AG09309 (cell line): ENCODE measurements at places on chromosomes 2 and 18.

DNA sequence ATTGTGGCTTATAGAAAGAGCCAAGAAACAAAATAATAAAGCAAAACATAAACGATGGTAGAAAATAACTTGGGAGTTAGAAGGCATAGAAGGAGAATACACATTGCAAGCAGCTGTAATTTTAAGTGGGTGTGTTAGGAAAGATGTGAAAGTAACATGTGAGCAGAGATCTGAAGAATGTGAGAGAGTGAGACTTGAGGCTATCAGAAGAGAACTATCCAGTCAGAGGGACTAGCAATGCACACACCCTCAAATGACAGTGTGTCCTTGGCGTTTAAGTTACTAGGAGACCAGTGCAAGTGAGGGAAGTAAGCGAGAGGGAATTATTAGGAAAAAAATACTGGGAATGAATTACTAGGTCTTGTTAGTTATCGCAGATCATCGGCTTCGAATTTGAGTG, 304.9 kb downstream of the DSEL start:
- no peak for DNase-seq

- no peak for DNase-seq
Observed at GRCh38 chr2:96470636-96471035, 34.5 kb downstream of the NEURL3 start.

GRCh38 chr18:75679331-75679730, 251.8 kb upstream of the SMIM21 start:
- no peak for DNase-seq

- DNase-seq, result no peak
Observed at GRCh38 chr18:505483-506122, 5.1 kb upstream of the COLEC12 start.

- no peak for DNase-seq
Observed at GRCh38 chr2:203673933-203674332, 32.5 kb upstream of the CD28 start.

- DNase-seq, result no peak
Observed at GRCh38 chr2:7619203-7619970, 702.2 kb downstream of the RNF144A start.

DNA sequence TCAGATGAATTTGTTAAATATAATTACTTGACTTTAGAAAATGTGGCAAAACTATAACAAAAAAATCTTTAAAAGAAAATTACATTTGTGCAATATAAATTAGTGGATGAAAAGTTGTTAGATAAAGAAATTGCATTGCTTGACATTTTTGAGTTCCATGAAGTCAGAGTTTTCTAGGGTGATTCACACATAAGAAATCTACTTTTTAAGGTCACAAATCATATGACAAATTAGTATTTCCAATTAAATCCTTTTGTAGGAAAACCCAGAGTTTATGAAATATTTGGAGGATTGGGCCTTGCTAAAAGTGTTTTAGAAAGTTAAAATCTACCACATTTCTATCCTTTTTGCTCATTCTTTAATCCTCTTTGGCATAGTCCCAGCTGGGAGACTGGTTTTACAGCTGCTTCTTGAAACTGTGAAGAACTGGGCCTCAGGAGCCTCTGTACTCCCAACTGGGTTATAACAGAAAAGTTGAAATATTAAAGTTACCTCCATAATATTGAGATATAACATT, 289.2 kb downstream of the LRRTM4 start:
- DNase-seq, result no peak

DNA sequence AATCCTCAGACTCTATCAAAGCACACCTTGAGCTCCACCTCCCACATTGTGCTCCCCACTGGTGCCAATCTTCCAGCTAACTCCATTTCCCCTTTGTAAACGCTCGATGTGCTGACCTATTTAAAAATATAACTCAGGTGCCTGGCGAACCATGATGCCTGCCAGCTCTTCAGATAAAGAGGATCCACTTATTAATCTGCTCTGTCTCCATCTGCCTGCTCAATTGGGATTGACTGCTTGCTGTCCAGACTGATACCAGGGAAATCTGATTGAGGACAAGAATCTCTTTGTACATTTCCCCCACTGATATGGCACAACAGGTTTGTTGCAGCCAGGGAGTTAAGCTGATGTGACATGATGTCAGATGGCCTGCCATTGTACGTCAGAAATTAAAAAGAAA, 2036.5 kb upstream of the CELF4 start:
- DNase-seq, result no peak

DNA sequence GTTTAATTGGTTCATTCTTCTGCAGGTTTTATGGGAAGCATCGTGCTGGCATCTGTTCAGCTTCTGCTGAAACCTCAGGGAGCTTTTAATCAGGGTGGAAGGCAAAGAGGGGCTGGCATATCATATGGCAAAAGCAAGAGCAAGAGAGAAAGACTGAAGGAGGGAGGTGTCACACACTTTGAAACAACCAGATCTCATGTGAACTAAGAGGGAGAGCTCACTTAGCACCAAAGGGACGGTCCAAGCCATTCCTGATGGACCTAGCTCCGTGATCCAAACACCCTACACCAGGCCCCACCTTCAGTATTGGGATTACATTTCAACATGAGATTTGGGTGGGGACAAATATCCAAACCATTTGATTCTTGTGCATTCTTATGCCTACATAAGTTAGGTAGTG, 563.1 kb downstream of the SPAG16 start:
- DNase-seq, result no peak

- no peak for DNase-seq
Observed at GRCh38 chr2:33673937-33674336, 74.8 kb upstream of the FAM98A start.
